Stimulated activated CD4-positive, alpha-beta T cell treated with anti-CD3 and anti-CD28 coated beads, Interleukin-12 subunit alpha, Interleukin-12 subunit beta, amount 100 ng/mL, for 4 hours (primary cell): ENCODE measurements at places on chromosomes 2 and 18.

DNA sequence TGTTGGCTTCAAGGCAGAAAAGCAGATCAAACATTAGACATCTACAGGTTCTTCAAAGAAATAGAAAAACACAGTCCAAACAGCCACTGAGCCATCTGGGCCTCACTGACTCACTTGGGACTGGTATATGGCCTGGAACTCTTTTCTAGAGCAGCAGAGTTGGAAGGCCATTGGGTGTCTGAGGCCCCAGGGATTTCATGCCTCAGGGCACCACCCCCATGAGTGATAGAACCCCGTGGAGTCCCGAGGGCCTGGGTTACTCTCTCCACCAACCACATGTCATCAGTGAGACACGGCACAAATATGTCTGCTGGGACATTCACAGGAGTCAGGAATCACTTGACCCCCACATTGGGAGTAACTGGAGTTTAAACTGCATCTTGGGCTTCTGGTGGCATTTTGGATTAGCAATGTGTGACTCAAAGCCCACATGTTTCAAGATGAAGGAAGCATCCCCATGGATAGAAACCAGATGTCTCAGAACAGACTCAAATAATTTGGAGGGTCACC, 44.0 kb downstream of the CAPN13 start:
- no peak for DNase-seq

GRCh38 chr2:209208211-209208610, 215.6 kb upstream of the MAP2 start:
- DNase-seq, result no peak

GRCh38 chr2:29729401-29729800, 192.0 kb downstream of the ALK start:
- DNase-seq, result no peak

DNA sequence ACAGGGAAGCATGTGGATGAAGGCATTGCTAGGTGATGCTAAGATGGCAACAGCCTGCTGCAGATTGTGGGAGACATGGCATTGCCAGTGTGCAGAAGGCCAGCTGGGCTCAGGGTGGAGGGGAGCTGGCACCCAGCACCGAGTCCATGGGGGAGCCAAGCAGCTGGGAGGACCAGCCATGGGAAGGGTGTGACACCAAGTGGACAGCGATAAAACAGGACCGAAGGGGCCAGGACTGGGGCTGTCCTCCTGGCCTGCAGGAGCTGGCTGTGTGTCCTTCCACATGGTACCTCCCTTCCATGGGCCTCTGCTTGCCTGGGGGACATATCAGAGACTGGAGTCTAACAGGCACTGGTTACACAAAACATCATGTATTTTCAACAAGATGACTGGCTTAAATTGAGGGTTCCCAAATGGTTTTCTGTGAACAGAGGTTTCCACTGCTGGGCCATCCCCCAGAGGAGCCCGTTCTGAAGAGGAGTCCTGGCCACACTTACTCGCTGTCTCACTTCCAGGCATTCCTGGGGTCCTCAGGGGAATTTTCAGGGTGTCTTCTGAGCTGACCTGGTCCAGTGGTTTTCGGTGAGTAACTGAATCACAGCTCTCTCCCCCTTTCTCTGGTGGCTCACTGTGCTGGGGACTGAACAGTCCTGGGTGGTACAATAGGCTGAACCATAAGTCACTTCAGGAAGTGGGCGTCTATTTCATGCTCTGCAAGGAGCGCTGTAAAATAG, 60.4 kb upstream of the TNP1 start:
- no peak for DNase-seq

DNA sequence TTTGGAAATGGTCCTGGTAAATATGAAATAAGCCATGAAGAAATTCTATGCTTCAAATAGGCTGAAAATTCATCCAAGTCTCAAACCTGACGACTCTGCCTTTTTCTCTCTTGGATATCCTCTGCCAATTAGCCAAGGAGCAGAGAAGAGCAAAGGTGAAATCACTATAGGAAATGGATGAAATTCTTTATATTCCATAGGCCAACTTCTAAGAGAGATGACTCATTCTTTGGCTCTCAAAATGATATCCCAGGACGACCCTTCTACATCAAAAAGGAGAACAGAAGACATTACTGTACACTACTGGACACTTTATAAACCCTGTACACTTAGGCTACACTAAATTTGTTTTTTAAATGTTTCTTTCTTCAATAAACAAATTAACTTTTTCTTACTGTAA, 22.7 kb downstream of the PDE1A start:
- no peak for DNase-seq

DNA sequence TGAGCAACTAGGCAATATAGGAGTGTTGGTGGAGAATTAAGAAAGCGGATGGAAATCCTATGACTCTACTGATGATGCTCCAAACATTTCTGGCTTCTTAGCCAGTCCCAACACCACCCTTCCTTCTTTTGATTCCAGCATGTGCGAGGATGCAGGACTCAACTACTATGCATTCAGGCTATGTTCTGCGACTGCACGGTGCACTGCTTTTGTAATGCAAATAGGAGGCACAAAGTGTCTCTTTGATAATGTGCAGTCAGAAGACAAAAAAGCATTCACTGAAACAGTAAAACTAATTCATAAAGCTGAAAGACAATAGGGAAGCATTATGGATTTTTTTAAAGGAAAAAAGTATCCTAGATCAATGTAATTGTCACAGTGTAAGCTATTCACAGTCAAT, 106.7 kb downstream of the MEIS1 start:
- DNase-seq, result no peak

GRCh38 chr18:23054553-23054952, 80.7 kb upstream of the CABLES1 start:
- DNase-seq, result no peak

- DNase-seq, result peak; percentile 18
These were observed 655.2 kb downstream of the RNF144A start for GRCh38 chr2:7572450-7572849.

DNA sequence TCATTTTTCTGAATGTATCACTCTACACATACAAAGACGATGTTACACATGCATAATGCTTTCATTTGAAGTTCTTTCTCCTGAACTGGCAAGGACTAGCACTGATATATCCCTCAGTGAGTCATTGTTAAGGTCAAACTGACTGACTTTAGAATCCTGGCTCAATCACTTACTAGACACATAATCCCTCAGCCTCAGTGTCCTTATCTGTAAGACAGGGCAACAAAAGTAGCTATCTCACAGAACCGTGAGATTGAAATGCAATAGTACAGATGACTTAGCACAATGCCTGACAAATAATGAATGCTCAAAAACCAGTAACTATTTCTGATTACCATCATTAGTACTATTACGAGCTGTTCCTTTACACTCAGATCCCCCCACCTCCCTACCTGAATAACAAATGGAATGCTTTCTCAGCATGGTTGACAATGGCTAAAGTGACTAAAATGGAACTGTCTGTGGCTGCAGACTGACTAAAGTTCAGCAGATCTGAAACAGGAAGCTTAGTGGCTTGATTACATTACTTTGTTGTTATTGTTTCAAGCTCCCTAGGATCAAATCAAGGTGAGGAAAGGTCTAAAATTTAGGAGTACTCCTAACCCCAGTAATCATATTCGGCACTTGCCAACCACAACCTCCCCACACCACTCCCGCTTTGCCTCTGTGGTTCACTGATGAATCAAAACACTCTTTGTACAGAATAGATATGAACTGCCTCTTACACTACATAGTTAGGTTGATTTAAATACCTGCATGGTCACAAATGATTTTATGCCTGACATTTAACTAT, 35.8 kb upstream of the CACNB4 start:
- no peak for DNase-seq

DNA sequence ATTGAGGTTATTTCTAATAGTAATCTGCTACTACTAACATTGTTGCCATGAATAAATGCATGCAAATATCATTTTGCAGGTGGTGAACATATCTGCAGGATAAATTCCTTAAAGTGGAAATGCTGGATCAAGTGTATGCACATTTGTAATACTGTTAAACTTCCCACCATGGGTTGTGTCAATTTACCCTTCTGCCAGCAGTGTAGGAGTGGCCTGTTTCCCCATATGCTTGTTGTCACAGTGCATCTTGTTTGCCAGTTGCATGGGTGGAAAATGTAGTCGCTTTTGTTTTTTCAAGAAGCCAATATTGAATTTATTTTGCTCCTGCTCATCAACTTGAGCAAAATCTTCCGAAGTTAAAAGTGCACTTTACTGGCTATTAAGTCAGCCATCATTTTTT, 139.0 kb upstream of the ACKR3 start:
- DNase-seq, result no peak

DNA sequence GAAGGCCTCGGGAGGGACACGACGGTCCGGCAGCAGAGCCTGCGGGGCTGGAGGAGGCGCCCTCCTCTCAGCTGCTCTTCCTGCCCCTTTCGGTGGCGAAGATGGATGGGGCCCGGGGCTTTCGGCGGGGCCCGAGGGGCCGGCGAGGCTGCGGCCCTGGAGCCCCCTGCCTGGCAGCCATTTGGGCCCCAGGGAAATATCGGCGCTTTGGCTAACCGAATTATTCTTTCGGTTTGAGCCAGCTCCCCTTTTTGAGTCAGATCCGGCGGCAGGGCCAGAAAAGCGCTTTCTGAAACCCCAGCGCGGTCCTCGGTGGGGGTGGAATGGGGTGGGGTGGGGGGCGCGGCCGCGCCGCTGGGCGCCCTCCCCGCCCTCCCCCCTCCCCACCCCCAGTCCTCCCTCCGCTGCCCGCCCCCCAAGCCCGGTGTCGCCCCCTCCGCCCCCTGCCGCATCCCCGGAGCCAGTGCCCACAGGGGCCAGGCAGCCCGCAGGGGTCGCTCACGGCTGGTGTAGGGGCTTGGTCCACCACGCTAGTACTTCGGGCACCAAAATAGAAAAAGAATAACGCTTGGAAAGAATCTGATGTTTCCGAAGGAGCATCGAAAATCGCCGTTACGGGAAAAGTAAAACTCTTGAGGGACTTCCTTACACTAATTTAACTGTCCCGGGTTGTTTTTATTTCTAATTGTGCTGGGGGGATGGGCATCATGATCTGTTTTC, 9.1 kb upstream of the ARID5A start:
- peak; percentile 66 for DNase-seq

- DNase-seq, result no peak
These were observed 155.2 kb downstream of the IRS1 start for GRCh38 chr2:226644399-226644865.

- no peak for DNase-seq
These were observed 856 bp downstream of the ACAA2 start for GRCh38 chr18:49812286-49813068.

- no peak for DNase-seq
These were observed 31.1 kb downstream of the SERTAD2 start for GRCh38 chr2:64622443-64623241.

DNA sequence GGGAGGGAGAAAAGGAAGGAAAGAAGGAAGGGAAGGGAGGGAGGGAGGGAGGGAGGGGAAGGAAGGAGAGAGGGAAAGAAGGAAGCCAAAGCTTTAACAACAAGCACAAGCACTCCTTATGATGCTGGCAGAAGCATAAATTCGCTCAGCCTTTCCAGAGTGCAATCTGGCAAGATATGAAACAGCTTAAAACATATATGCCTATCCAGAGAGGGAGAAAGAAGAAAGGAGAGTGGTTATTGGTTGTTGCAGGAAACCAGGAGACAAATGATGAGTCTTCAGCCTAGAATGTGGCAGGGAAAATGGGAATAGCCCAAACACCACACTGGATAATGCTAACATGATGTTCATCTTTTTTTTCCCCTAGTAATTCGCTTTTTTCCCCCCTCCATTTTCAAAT, 64.0 kb downstream of the STPG4 start:
- no peak for DNase-seq

- no peak for DNase-seq
These were observed 381.0 kb downstream of the MTX2 start for GRCh38 chr2:176650104-176650837.

DNA sequence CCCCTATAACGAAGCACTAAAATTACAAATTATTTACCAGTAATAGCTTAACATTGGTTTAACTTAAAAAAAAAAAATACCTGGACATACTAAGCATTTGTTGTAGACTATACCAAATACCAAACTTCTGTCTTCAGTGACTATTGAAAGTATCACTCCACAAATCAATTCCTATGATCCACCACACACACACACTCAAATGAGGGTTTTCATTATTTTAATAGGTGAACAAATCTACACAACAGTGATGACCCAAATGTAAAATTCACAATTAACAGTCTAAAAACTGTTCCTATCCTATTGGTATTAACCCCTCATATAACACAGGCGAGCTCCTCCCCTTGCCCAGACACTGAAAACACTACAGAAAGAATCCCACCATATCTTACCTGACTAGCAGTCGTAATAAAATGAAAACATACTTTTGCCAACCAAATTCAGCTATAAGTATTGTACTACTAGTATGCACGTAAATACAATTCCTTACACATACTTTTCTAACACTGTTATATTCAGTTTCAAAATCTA, 2.5 kb downstream of the SP3 start:
- no peak for DNase-seq

- peak; percentile 15 for DNase-seq
These were observed 188.8 kb downstream of the ZEB2 start for GRCh38 chr2:144330951-144331673.

DNA sequence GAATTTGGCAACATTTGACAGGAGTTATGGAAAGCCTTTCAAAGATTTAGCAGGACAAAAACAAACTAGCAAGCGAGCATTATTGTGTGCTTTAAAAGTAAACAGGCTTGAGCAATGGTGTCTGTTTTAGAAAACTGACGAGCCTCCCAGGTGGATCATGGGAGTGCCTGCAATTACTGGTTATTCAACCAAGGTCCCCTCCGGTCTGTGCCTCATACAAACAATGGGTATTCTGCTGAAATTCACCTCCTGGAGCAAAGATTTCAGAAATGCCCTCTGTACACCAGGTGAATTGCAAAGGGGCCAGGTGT, 22.4 kb downstream of the RTP5 start:
- no peak for DNase-seq

- no peak for DNase-seq
These were observed 819.6 kb downstream of the RNF144A start for GRCh38 chr2:7736646-7737305.

- DNase-seq, result no peak
These were observed 413.8 kb downstream of the FBXO15 start for GRCh38 chr18:73733806-73734314.

DNA sequence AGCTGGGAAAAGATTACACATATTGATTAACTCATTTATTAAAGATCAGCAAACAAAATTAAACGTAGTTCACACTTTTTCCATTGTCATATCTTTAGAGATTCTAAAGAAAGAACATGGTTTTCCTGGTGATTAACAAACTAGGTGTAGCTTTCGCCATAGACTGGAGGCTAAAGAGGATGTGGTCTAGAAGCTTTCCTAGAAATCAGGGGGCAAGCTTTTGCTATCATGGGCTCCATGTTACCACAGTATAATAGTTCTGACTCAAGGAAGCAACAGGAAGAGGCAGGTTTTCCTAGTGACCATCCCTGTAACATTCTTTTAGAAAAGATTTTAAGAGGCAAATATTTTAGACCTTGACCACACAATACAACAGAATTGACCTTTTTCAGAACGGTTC, 232.7 kb downstream of the METTL4 start:
- no peak for DNase-seq

- no peak for DNase-seq
These were observed 152.9 kb upstream of the EPAS1 start for GRCh38 chr2:46144133-46144800.

GRCh38 chr2:58571181-58571852, 330.2 kb upstream of the FANCL start:
- no peak for DNase-seq

GRCh38 chr2:197969391-197969893, 165.0 kb downstream of the PLCL1 start:
- DNase-seq, result no peak

GRCh38 chr2:19435815-19436214, 77.4 kb upstream of the OSR1 start:
- no peak for DNase-seq
